ENCODE measurements at places on chromosomes 12 and 14. TPM values are rescaled to one million over a fixed set of nuclear protein-coding genes. Genes with fewer than 3 reads are reported as not detected.

- no peaks in the 10 kb centered on the region for H3K27me3 ChIP-seq
- no peak overlapping the region for H3K27ac ChIP-seq
- H3K36me3 ChIP-seq, result no peaks in the 10 kb centered on the region
- H3K4me3 ChIP-seq, result no peak overlapping the region
Measured at GRCh38 chr12:49969651-49970429, 2.9 kb upstream of the AQP6 start.

DNA sequence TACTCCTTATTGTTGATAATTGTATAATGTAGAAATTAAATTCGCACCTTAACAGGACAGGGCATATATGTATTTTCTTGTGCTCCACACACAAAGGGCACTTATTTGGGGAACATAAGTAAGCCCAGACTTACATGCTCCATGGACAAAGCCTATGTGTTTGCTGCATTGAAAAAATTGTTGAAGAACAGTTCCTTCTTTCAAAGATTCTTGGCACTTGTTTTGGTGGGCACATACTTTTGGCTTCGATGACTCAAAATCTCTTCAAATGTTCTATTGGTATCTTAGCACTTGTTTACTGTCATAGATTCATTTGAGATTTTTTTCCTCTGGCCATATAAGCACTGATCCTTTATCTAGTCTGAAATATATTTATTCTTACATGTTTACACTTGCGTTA is 1.4 kb upstream of the MAP4K5 start:
- no peaks in the 10 kb centered on the region for H3K27me3 ChIP-seq
- H3K4me1 ChIP-seq, result peaks cover 48% of the 10 kb centered on the region
- peak overlapping the region; percentile 97 for H3K27ac ChIP-seq
- no peak for DNase-seq
- no peak overlapping the region for H3K4me3 ChIP-seq

RIMBP2 gene
- 0.76 TPM for total RNA-seq

ADCY4 gene
- 23.1 TPM for total RNA-seq

DNA sequence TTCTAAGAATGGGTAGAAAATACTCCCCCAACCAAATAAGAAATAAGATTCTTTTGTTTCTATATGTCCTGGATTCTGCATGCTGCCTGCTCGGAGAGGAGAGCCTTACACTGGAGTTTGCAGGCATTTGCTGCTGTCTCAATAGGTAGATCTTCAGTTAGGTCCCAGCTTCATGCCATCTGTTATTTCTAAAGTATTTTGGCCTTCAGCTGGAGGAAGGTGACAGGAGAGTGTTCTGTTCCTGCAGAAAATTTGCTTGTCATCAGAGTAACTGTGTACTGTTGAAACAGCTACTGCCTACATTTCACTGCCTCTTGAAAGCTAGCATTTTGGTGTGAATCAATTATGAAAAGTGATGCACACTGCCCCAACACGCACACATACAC is 966.9 kb downstream of the NRXN3 start:
- H3K4me1 ChIP-seq, result no peaks in the 10 kb centered on the region
- no peaks in the 10 kb centered on the region for H3K27me3 ChIP-seq

DNA sequence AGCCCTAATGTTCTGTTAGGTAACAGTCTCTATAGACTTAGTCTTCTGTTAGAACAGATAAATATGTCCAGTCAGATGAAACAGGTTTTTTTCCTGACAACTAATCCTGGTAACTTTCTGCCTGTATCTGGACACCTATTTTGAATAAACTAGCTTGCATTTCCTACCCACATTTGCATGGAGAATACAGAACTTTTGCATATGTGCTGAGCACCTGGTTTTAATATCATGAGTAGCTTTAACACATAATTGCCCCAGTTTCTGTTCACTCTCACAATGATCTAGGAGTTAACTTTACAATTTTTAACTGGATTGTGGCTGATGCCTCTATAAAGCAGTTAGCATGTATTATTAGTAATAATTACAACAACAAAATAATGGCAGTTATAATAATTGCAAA is 111.7 kb downstream of the KTN1 start:
- DNase-seq, result no peak
- no peaks in the 10 kb centered on the region for H3K36me3 ChIP-seq
- no peak overlapping the region for H3K27ac ChIP-seq
- H3K4me3 ChIP-seq, result no peak overlapping the region
- no peaks in the 10 kb centered on the region for H3K4me1 ChIP-seq

DNA sequence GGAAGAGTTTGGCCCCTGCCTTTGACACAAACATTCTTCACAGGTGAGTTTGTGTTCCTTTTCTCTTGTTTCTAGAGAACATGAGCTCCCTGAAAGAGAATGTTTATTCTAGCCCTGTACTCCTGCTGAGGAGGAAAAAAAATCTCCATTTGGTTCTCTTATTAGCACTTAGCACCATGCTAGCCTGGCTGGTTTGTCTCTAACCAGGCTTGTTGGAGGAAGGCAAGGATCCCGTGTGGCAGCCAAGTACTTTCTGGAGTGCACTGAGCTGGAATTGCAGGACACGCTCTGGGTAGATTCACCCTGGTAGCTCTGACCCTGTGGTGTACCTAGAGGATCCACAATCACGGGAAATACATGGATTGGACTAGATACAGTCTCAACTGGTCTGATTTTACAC is 41.9 kb downstream of the KCNA1 start:
- no peak overlapping the region for H3K27ac ChIP-seq
- no peaks in the 10 kb centered on the region for H3K36me3 ChIP-seq
- no peaks in the 10 kb centered on the region for H3K27me3 ChIP-seq
- DNase-seq, result no peak
- H3K4me1 ChIP-seq, result no peaks in the 10 kb centered on the region
- no peak overlapping the region for H3K4me3 ChIP-seq

- H3K27ac ChIP-seq, result no peak overlapping the region
- H3K27me3 ChIP-seq, result no peaks in the 10 kb centered on the region
- no peak for DNase-seq
- H3K4me3 ChIP-seq, result no peak overlapping the region
- no peaks in the 10 kb centered on the region for H3K36me3 ChIP-seq
Measured at GRCh38 chr12:2544230-2544629, 250.5 kb upstream of the FKBP4 start.

LRP1-AS gene
- total RNA-seq, result not detected

DNA sequence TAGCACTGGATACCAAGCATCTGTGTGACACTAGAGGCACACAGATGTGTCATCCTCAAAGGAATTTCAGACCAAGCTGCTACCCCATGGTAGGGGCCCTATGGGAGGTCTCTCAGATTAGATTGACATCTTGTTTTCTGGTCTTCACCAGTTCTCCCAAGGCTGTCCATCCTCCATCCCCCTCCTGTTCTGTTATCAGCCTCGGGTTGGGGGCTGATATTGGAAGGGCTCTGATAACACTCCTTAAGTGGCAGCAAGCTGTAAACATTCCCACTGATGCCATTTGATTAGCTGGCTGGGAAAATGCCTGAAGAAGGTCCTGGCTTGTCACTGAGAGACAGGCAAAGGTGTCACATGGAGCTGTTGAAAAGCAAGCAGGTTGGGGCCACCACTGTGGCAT is 185.9 kb upstream of the RBM19 start:
- H3K4me1 ChIP-seq, result no peaks in the 10 kb centered on the region
- no peak for DNase-seq
- no peaks in the 10 kb centered on the region for H3K27me3 ChIP-seq
- H3K4me3 ChIP-seq, result no peak overlapping the region

- no peak overlapping the region for H3K27ac ChIP-seq
- H3K4me1 ChIP-seq, result no peaks in the 10 kb centered on the region
- H3K27me3 ChIP-seq, result no peaks in the 10 kb centered on the region
- peaks cover 100% of the 10 kb centered on the region for H3K36me3 ChIP-seq
Measured at GRCh38 chr14:31127690-31128089, 79.9 kb downstream of the HECTD1 start.

- DNase-seq, result no peak
- no peaks in the 10 kb centered on the region for H3K36me3 ChIP-seq
- H3K4me1 ChIP-seq, result no peaks in the 10 kb centered on the region
- no peak overlapping the region for H3K4me3 ChIP-seq
- peaks cover 23% of the 10 kb centered on the region for H3K27me3 ChIP-seq
Measured at GRCh38 chr12:131163189-131163738, 209.6 kb downstream of the ADGRD1 start.

DNA sequence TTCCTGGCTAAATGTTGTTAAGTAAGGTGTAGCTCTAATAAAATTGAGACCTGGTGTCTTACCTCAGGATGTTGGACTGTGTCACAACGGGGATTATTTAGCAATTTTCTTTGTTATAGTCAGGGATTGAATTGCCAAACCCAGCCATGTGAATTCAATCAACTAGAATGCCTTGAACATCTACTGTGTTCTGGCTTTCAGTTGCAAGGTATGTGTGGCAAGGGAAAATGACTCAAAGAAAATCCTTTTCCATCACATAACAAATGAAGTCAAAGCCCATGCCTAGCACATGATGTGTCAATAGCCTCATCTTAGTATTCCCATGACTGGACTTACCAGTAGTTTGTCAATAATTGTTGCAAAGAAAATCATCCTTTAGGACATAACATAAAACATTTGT is 519.8 kb upstream of the FLRT2 start:
- H3K27me3 ChIP-seq, result no peaks in the 10 kb centered on the region
- H3K4me3 ChIP-seq, result no peak overlapping the region
- H3K4me1 ChIP-seq, result no peaks in the 10 kb centered on the region
- DNase-seq, result no peak
- no peak overlapping the region for H3K27ac ChIP-seq

All from esophagus squamous epithelium (tissue), 5 donors.